ENCODE measurements at places on chromosomes 2 and 18.
A peak's percentile ranks its signal among the peaks of the same experiment; 100 is the strongest.

DNA sequence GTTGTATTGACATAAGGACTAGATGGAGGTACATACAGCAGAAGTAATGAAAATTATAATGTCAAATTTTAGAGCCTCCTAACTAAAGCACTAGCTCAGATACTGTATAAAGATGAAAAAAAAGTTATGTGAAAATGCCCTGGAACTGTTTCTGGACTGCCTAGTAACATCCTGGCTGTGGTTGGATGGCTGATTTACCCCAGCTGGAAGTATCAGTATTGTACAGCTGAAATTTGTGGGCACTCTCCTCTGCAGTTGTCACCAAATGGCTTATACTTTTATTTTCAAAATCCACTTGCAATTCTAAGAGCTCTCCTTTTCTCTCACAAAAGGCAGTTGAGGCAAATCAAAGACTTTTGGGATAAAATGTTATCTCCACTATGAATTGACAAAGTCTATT is 239.2 kb downstream of the RPIA start:
- no peak for DNase-seq

- no peak for DNase-seq
These were observed 96.2 kb upstream of the HAAO start for GRCh38 chr2:42888321-42889245.

DNA sequence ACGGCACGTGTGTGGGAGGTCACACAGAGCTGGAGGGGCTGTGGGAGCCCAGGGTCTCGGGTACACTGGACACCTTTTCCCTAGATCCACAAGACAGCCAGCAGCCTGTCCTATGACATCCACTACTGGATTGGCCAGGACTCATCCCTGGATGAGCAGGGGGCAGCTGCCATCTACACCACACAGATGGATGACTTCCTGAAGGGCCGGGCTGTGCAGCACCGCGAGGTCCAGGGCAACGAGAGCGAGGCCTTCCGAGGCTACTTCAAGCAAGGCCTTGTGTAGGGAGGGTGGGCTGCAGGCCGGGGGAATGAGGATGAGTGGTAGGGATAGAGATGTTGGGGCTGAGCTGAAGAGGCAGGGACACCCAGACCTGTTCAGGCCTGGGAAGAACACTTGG is 6.6 kb downstream of the VIL1 start:
- no peak for DNase-seq

- DNase-seq = peak; percentile 43
These were observed at the start of gene SP5 for GRCh38 chr2:170715062-170715931. SP5 (plus strand) TSS chr2:170715337; CDS start chr2:170715513, 176 bp downstream.

- no peak for DNase-seq
These were observed 196.4 kb downstream of the NOL4 start for GRCh38 chr18:34028324-34028723.

GRCh38 chr2:135657806-135658582 is 83.7 kb upstream of the UBXN4 start:
- no peak for DNase-seq

GRCh38 chr2:231228974-231229529 is 30.6 kb downstream of the ARMC9 start:
- DNase-seq = no peak

- no peak for DNase-seq
These were observed 454.9 kb downstream of the LPIN1 start for GRCh38 chr2:12201369-12201768.

GRCh38 chr2:10922307-10923007 is 10.7 kb downstream of the KCNF1 start:
- no peak for DNase-seq

GRCh38 chr2:191204433-191204832 is 40.8 kb upstream of the MYO1B start:
- no peak for DNase-seq

- DNase-seq = no peak
These were observed 365.6 kb downstream of the LRRTM4 start for GRCh38 chr2:77156599-77156998.

GRCh38 chr2:25234738-25235137 is 66.4 kb upstream of the POMC start:
- DNase-seq = no peak

DNA sequence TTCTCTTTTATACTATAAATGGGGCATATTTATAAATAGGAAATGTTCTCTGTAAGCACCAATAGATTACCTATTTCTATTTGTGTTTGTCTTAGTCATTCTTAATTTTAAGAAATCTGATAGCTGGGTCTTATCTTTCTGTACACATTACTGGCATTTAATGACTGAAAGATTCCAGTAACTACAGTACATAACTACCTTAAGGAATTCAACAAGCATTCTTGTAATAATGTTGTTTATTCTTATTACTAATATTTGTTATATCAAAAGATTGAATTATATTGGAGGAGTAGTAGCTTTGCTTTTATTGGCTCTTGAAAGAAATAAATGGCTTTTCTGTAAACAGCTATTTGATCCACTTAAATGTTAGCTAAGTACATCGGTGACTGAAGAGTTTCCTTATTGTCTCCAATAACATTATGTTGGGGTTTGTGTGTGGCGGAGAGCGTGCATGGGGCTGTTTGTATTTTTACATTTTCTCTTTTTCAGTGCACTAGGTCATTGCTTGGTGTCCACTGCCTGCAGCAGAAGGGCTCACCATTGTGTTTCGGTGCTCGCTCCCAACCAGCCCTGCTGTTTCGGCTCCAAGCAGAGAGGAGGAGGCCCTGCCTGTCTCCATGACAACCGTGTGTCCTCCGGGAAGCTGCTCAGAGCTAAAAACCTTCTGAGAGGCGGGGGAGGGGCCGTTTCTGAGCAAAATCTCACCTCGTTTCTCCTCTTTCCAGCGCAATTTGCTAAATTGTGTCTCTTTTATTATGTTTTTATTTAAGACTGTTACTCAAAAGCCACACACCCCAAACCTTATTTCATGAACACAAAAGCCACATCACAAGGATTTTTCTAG is 112.5 kb upstream of the SLC38A11 start:
- peak; percentile 87 for DNase-seq

GRCh38 chr2:105746177-105747080 is 1.7 kb downstream of the NCK2 start:
- DNase-seq = peak; percentile 37

- no peak for DNase-seq
These were observed 58.7 kb downstream of the MAPRE2 start for GRCh38 chr18:35099911-35100310.

DNA sequence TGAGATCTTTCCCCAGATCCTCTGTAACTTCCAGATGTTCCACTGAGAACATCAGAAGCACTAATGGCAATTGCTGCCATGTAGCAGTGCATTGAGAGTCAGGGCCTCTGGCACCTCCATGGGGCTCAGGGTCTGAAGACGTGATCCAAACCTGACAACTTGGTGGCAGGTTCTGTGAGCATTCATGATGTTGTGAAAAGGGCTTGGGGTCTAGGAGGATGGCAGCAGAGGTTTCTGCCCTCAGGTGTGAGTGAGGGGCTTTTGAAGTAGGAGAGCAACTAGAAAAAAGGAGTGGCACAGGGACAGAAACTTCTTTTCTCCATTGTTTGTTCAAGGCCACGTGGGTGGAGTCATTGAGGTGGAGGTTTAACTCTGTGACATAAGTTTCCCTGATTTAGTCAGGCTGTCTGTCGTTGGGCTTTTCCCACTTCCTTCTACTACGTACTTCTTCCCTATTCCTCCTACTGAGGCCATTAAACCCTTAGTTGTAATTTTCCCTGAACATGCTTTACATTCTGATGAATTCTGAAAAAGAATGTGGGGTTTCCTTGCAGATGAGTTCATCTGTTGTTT is 13.1 kb downstream of the CFLAR start:
- DNase-seq = no peak

- no peak for DNase-seq
These were observed 30.9 kb downstream of the STK39 start for GRCh38 chr2:168216351-168217005.

DNA sequence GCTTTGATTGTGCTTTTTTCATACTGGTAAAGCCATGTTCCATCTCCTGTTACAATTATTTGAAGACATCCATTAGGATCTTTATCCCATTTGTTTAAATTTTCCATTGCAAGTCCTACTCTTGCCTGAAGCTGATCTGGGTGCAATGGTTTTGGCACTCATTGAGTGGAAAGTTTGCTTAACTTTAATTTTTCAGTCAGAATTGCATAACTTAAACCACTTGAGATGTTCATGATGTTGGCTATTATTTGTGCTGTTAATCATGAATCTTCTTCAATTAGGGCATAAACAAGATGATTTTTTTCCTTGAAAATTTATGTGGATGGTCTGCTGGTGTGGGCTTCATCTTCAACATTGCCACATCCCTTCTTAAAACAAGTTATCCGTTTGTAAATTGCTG is 180.1 kb downstream of the ST6GAL2 start:
- DNase-seq = no peak

GRCh38 chr2:119590873-119591272 is 46.6 kb downstream of the CFAP221 start:
- DNase-seq = no peak

GRCh38 chr18:43886341-43886740 is 609.1 kb upstream of the SYT4 start:
- peak; percentile 13 for DNase-seq

DNA sequence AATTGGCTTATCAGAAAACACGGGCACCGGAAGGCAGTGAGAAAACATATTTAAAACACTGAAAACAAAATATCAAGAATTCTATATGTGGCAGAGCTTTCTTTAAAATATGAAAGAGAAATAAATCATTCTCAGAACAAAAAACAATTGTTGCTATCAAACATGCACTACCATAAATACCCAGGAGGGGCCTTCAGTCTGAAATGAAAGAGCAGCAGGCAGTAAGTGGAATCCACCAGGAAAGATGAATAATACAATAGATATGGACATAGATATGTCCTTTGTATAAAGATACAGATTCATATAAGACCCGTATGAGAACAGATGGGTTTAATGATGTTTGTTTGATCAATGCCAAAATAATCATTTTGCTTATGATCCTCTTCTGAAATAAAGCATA is 142.0 kb downstream of the TMEM18 start:
- DNase-seq = no peak

GRCh38 chr2:238558456-238559099 is 131.9 kb downstream of the ASB1 start:
- DNase-seq = no peak

DNA sequence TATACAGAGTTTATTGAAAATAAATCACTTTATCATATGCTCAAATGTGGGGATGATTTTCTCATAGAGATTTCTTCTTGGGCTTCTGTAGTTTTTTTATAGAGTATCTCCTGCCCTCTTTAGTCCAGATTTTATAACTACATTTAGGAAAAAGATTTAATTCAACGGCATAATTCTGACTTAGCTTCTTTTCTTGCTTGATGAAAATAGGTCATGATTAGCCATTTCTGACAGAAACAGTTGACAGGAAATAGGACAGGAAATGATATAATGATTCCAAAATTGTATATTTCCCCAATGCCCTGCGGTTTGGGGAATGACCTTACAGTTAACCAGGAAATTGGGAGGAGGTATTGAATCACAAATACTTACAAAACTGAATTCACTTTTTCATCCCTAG is 1531.9 kb upstream of the ACVR2A start:
- no peak for DNase-seq

- no peak for DNase-seq
These were observed 237.6 kb upstream of the FOSL2 start for GRCh38 chr2:28155086-28155485.

GRCh38 chr2:48395658-48396057 is 134.3 kb upstream of the STON1 start:
- DNase-seq = no peak

- DNase-seq = no peak
These were observed 70.1 kb downstream of the TSHZ1 start for GRCh38 chr18:75280427-75281280.

GRCh38 chr2:118844261-118845004 is 3.0 kb downstream of the EN1 start:
- DNase-seq = no peak

- DNase-seq = no peak
These were observed 356.3 kb upstream of the CDH20 start for GRCh38 chr18:60976976-60977375.

DNA sequence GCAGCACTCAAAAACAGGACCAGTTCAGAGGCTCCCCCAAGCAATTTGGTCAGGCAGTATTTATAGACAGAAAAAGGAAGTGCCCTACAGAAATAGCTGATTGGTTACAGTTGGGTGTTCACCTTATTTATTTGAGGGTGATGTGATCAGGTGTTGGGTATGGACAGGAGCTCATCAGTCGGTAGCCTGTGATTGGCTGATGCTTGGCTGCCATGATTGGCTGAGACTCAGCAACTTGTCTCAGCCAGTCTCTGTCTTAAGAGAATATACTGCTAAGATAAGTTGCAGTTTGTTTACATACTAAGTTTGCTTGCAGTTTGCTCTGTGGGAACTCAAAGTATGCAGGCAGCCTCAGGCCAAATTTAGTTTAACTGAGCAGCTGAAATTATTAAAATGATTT is 9.4 kb downstream of the ABCG8 start:
- no peak for DNase-seq
